Kasumi-1 (cell line): ENCODE measurements at places on chromosomes 12 and 14.

GRCh38 chr14:73211251-73212040, 25.9 kb upstream of the PAPLN start:
- no peak for DNase-seq

DNA sequence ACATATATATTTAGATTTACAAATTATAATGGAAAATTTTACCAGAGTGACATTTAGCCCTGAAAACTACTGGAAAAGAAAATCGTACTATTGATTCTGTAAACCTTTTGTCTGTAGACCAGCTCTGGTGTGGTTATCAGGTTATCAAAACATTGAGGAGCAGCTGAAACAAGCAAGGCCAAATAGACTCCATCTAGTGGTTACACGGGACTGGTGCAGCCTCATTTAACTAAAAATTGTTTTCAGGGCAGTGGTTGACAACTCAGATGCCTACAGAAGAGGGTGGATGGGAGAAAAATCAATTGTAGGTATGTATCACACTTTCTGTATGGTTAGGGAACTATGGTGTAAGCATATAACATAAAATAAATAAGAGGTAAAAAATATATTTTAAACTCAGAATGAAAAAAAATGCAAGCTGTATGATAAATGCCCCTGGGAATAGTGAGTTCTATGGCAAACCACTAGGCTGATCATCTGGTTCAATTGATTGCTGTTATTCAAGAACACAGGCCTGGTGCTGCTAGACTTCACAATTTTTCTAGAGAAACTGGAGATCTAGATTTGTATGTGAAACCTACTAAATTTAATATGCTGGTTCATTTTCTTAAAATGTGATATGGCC, 51.2 kb downstream of the ACSS3 start:
- peak; percentile 74 for DNase-seq

GRCh38 chr14:94051115-94051514, 25.0 kb downstream of the OTUB2 start:
- DNase-seq, result peak; percentile 35

DNA sequence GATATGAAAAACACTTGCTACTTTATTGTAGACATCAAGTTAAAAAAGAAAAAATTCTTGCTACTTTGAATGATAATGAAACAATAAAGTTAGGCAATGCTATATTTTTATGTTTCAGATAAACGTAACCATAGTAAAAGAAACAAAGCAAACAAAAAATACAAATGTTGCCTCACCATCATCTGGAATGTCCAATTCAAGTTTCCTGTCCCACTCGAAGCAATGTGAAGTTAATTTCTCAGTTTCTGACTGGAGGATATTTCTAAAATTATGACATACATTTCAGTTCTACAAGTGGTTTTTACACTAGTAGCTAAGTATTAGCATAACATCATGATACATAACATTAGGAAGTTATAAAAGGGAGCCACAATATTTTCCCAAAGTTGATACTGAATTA, 20.9 kb downstream of the DLGAP5 start:
- no peak for DNase-seq

DNA sequence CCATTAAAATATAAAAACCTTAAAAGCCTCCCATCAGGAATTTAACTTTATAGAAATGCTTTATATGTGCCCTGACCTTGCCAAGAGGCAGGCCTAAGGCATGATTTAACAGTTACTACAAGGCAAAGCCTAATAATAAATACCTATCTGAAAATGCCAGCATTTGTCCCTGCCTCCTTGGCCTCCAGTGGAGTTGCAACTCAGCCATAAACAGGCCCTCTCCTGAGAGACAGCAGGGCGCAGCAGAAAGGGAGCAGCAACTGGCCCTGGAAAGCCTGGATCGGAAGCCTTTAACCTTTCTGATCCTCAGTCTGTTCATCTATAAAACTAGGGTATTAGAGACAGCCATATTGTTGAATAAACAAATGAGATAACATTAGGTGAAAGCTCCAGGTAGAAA, 324.4 kb downstream of the PAWR start:
- DNase-seq, result no peak

DNA sequence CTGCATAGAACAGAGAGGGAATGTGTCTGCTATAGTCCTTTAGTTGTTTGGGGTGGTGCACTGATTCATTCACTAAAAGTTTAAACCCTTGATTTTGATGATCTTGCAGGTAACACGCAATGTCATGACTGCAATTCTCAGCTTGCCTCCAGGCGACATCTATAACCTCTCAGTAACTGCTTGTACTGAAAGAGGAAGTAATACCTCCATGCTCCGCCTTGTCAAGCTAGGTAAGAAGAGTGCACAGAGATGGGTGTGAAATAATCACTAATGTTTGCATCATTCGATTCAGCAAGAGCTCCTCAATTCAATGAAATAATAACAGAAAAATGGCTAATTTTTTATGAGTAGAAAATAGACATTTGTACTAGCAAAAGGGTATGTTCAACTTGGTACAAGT, 203.7 kb downstream of the PTPRO start:
- DNase-seq, result peak; percentile 1

- no peak for DNase-seq
These were observed 249.8 kb upstream of the ARHGAP5 start for GRCh38 chr14:31827325-31827724.

- no peak for DNase-seq
These were observed 14.2 kb downstream of the BCL11B start for GRCh38 chr14:99257673-99258221.

DNA sequence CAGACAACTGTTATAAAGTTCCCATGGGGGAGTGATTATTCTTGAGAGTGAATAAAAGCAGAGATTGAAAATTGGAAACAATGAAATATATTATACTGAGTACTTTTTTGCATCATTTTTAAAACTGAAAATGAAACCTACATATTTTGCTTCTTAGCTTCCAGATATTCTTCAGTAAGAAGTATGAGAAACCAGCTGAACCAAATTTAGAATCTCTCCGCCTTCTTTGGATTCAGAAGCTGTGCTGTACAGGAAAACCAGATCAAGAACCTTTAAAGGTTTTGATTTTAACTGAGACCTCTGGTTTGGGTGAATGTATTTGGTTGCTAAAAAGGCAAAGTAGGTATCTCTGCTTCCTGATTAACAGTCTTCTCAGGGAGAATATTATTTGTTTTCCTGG, 109.4 kb downstream of the AKAP6 start:
- no peak for DNase-seq

DNA sequence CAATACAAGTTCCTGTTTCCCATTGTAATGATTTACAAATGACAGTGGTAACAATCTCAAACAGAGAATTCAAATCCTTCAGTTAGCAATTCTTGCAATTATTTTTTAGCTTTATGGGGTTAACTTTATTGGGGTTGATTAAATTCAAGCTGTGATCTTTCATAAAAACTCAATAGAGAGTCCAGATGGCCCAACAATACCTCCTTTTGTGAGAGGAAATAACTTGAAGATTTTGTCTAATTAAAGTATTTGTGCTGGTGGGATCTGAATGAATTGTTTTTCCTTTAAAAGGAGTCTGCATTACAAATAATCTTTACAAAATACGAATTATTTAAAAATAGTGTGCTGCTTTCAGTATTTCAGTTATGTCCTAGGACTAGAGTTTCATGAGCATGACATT, 4.4 kb upstream of the ARHGAP5 start:
- DNase-seq, result no peak

GRCh38 chr12:101743242-101743641, 4.0 kb upstream of the SYCP3 start:
- no peak for DNase-seq

GRCh38 chr12:130429656-130430505, 92.2 kb downstream of the PIWIL1 start:
- DNase-seq, result no peak

DNA sequence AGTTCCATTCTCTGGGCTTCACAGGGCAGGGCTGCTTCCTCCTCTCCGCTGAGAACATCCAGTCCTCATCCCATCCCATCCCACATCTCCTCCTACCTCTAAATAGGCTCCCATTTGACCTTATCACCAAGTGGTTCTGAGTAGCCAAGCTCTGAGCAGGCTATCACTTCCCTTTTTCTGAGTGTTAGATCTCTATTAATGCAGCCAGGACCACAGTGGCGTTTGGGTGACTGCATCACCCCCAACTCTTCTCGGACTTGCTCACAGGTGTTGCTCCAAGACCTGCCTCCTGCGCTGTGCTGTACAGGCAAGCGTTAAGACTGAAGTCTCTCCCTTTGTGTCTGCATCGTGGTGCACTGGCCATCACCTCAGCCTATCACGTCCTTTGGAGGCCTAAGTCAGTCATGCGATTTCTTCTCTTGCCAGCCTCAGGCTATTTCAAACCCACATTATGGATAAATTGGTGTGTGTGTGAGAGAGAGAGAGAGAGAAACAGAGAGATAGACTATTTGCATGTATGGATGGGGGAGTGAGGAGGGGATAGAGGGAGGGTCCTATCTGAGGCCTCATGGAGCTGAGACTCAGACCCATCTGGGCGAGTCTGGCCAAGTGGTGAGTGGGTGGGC, 12.4 kb upstream of the HHIPL1 start:
- DNase-seq, result no peak

GRCh38 chr12:117936722-117937484, 31.9 kb downstream of the KSR2 start:
- DNase-seq, result no peak

- DNase-seq, result no peak
These were observed 63.3 kb downstream of the TBX5 start for GRCh38 chr12:114342656-114343055.

DNA sequence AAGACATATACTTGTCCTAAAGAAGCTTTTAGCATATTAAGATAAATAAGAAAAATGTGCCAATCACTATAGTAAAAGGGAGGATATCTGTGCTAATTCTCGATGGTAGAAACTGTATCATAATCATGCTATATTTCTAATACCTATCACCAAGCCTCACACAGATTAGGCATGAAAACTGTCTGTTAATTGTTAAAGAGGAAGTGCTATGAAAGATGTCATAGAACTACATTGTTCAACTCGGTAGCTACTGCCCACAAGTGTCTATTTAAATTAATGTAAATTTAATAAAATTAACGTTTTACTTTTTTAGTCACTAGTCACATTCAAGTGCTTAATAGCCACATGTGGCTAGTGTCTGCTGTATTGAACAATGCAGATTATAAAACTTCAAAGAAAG, 77.5 kb upstream of the KICS2 start:
- no peak for DNase-seq

- DNase-seq, result no peak
These were observed 38.1 kb upstream of the PCED1B start for GRCh38 chr12:47041327-47041726.

GRCh38 chr14:20686386-20687143, 2.0 kb upstream of the ANG start:
- DNase-seq, result no peak

DNA sequence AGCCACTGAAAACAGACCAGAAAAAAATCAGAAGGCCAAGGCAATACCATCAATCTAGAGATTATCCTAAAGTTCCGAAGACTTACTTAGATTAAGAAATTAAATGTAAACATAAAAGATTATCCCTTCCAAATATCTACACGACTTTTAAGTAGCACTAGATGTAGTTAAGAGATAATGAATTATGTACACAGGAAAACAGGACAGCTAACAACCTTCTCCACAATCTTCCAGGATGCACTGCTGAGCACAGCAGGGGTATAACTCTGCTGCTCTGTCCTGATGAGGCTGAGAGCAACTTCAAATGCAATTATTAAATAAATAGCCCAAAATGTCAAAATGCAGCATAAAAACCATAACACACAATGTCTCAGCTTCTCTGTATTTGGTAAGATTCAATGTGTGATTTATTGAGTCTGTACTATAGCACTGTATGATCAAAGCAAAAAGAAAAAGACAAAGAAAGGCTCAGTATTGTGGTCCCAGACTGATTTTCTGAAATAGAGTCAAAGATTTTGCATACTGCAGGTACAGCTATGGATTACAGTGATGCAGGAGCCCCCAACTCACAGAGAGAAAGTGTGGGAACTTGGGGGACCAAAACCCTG, 56.9 kb downstream of the TMTC1 start:
- no peak for DNase-seq

- no peak for DNase-seq
These were observed 25.9 kb upstream of the SRSF5 start for GRCh38 chr14:69741055-69741454.

DNA sequence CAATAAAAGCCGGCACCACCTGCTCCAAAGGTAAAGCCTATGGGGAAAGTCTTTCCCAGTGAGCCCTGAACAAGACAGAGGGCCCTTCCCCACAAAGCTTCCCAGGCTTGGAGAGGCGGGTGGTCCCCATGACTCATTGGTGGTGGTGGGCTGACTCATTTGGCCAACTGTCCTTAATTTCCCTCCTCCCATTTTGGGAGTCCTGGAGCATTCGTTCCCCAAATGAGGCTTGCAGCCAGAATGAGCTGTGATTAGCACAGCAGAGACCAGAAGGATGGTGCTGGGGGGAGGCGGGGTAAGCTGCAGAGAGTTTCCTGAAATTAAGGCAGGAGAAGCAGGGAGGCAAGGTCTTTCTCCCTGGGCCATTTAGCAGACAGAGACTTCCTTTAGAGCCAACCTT, 241.7 kb downstream of the DPF3 start:
- DNase-seq, result no peak

GRCh38 chr14:69708049-69708448, 58.9 kb upstream of the SRSF5 start:
- DNase-seq, result no peak

GRCh38 chr12:47894068-47894467, 10.7 kb downstream of the VDR start:
- DNase-seq, result no peak

GRCh38 chr12:123529686-123530085, 3.8 kb downstream of the RILPL1 start:
- DNase-seq, result no peak

DNA sequence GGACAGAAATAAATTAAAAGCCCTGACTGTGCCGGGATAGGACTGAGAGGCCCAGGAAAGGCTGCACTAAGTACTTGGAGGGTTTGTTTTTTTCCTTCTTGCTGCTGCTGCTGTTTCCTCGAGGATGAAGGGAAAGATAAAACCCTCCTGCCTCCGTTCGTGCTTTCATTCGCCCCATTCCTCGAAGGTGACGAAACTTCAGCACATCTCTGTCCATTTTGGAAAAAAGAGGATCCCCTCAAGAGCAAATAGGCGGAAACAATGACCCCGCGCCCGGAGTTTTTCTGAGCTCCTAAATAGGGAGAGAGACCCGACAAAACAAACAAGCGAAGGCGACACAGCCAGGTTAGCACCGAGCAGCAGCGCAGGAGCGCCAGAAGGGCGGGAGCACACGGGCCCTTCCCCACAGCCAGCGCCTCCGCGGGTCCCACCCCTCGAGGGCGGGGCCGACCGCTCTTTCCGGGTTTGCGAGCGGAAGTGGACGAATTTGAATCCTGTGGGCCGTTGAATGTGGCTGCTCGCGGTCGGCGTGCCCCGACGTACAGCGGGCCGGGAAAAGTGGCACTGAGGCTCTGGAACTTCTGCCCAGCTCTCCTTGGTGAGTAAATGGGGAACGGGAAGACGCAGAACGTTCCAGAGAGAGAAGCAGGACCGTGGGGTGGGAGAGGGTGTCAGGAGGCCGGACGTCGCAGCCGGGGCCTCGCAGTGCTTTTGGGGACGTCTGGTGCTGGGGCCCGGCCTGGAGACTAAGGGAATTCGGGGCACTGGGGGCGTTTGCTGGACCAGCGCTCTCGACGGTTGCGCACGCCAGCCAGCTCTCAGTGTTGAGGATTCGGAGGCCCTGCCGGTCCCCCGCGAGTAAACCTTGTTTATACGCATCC, at the start of gene G2E3:
Gene G2E3 (plus strand): TSS at position 484 of the 881 bp plus-strand sequence. CDS start 21,922 bp downstream, outside the sequence.
- peak; percentile 87 for DNase-seq
